ENCODE measurements at places on chromosomes 5 and 9. TPM values are rescaled to one million over a fixed set of nuclear protein-coding genes. Genes with fewer than 3 reads are reported as not detected.

The PKD2L2 gene
- not detected for total RNA-seq

The SLC4A9 gene
- total RNA-seq = not detected

The KYAT1 gene
- total RNA-seq = 8.4 TPM

The ADAMTS12 gene
- 9.8 TPM for total RNA-seq

The PLAC8L1 gene
- total RNA-seq = not detected

Measured in bronchial smooth muscle cell (primary cell).